ENCODE measurements at places on chromosomes 7 and 10.

DNA sequence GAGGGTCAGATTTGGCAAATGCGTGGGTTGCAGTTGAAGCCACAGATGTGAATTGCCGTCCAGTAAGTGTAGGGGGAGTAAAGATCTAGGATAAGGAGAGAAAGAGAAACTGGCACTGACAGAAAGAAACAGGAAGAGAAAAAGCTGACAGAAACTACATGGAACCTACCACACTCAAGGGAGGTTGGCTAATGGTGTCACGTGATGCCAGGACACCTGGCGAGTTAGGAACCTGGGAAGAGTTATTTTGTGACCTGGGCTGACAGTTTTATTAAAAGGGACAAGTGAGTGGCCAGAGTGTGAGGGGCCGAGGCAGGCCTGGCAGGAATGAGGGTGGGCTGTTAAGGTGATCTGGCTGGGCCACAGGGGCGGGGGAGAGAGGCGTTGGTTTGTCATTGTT lies 188.7 kb downstream of the ADARB2 start:
- DNase-seq: no peak

DNA sequence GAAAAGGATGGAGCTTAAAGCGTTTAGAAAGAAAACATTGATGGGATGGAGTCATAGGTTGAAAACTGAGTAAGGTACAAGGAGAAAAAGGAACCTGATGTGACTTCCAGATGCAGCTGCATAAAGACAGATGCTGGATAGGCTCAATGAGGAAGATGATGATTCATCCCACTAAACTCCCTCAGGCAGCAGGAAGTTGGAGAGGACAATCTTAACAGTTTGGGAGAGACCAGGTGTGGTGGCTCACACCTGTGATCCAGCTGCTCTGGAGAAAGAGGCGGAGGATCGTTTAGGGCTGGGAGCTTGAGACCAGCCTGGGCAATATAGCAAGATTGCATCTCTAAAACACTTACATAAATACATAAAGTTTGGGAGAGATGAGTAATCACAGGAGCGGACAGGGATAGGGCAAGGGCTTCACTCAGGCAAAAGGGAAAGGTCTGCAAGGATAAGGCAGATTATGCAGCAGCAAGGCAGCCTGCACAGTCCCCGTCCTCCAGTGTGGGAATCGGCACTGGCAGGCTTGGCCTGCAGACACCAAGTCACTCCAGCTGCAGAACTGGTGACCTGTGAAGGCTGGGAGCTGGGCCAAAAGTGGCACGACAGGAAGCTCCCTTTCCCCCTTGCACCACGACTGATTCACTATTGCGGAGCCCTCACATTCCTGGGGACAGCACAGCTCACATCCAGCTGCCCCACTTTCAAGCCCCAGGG lies 438.5 kb downstream of the GRID1 start:
- no peak for DNase-seq

DNA sequence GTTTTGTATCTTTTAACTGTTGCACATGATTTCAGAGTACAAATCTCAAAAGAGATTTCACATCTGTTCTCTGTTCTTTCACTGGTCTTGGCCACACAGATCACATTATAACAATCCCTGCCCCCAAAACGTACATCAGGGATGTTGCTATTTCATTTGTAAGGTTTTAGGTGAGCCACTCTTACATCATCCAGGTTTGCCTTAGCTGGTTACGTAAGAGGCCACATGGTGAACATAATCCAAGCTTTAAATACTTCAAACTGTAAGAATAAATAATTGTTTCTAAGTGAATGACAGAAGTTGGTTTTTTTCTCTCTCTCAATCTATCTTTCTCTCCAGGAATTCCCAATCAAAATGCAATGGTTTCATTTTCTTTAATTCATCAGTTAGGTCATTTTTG lies 245.9 kb upstream of the HGF start:
- DNase-seq: no peak

DNA sequence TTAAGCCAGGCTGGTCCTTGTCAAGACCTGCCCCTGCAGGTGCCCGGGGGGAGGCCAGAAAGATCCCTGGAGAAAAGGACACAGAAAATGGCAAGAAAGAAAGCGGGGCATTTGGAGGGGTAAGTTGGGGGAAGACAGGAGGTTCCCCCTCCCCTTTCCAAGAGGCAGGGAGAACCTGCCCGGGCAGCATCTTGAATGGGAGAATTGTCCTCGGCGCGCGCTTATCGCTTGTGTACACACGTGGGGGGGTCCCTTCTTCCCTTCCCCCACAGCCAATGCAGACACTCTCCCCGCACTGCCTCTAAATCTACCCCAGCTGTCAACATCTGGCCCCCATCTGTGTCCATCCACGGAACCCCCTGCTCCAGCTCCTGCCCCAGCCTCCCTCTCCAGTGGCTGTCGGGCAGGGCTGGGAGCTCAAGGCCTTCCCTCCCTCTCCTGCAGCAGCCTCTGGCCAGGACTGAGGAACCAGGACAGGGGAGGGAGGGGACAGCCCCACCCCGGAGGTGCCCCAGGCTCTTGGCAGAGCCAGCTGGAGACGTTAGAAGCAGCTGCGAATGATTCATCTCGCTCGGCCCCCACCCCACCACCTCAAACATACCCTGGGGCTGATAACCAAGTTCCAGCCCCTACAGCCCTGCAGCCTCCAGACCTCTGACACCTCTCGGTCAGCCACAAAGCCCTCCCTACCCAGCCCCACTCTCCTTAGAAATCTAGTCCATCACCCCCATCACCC lies 25.3 kb downstream of the EPHB4 start:
- no peak for DNase-seq

DNA sequence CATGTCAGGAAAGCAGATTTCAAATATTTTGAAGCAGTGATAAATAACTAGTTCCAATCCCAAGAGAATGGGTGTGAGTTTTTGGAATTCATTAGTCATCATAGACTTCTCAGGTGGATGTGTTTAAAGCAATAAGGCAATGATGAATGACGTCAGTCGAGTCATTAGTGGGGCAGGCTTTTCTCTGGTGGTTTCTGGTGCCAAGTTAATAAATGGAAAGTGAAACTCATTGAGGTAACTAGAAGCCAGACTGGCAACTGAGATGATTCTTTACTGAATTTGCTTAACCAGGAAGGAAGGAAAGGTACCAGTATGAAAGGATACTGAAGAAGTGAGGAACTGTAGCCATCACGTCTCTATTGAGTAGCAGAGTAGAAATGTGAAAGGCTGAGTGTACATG lies 311.0 kb downstream of the GPAM start:
- DNase-seq: no peak

GRCh38 chr10:26219676-26220075 lies 3.1 kb downstream of the GAD2 start:
- DNase-seq: no peak

DNA sequence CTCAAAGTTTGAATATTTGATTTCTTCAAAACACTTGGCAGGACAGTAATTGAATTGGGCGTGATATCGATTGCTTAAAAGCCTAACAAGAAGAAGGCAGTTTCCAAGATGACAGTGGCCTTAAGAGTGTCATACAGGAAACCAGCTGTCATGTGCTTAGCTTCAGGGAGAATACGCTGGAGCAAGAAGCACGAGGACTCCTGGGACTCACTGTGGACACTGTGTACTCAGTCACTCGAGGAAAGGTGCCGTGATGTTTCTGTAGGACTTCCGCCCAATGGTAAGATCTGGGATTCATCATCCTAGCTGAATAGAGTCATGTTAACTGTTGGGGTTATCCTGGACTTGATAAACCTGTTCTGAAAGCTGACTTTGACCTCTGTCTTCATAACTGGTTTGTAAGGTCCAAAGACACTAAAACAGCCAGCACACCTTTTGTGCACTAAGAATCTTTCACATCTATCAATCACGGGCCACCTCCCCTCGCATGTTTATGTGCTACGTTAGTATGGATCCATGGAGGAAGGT lies 113.5 kb downstream of the CELF2 start:
- no peak for DNase-seq

DNA sequence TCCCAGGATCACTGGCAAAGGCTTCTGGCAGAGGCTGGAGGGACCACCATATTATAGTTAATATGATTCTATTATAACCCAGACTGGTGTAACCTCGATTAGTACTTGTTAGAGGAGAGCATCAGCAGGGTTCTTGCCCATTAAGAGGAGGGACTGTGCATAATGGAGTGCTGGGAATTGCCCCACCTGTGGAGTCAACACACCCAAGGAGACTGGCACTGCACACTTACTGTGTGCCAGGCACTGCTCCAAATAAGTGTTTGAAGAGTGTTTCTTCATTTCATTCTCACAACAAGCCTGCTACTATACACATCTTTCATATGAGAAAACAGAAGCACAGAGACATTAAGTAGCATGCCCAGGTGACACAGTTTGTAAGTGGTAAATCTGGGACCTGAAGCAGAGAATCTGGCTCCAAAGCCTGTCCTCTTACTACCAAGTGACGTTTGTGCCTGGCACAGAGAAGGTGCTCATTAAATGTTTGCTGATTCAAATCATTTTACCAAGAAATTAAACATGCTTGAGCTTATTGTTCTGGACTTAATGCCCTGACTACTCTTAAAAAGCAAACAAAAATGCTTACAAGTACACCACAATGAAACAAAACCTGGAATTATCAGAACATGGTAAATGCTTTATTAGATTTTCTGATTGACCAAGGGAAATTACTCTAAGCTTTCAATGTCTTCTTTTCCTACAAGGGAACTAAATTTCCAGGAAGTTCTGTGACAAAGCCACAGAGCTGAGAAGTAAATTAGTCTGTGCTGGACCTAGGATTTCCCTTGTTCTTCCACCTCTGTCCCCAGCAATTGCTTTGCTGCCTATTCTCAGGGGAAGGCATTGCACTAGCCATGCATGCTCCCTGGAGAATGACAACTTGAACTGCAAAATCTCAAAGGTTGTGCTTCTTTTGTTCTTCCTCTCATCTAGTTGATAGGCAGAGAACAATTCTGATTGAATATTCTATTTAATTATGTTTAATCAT lies 809 bp downstream of the SLC13A1 start:
- no peak for DNase-seq

- no peak for DNase-seq
Observed at GRCh38 chr10:104099269-104099668, 13.6 kb upstream of the COL17A1 start.

All from retina (tissue), 1 donor.